ENCODE measurements at places on chromosomes 4 and X.
A peak's percentile ranks its signal among the peaks of the same experiment; 100 is the strongest.

DNA sequence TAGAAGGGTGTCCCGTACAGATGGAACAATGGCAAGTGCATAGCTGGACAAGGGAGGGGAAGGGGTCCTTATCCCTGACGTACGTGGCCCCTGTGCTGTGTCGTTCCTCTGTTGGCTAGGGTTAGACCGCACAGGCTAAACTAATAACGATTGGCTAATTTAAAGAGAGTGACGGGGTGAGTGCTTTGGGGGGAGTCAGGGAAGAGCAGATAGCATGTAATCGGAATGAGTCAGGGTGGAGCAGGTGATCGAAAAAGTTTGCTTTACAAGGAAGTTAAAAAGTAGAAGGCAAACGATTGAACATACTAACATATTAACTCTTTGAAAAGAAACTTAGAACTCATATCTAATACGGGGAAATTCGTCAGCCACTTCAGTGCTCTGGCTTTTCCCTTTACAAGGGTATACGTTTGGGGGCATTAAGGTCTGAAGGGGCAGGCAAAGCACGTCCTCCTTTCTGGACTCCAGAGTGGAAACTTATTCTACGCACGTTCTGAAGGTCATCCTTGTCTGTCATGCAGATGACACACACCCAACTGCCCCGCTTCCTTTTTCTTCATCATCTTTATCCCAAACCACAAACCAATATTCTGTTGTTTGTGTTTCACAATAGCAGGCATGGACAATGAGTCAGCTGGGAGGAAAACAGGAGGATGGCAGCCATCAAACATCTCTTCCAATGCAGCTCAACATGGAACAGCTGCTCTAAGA is 10.2 kb upstream of the CRLF2 start:
- no peak for DNase-seq

GRCh38 chr4:169337510-169337909 is 66.8 kb upstream of the SH3RF1 start:
- no peak for DNase-seq

DNA sequence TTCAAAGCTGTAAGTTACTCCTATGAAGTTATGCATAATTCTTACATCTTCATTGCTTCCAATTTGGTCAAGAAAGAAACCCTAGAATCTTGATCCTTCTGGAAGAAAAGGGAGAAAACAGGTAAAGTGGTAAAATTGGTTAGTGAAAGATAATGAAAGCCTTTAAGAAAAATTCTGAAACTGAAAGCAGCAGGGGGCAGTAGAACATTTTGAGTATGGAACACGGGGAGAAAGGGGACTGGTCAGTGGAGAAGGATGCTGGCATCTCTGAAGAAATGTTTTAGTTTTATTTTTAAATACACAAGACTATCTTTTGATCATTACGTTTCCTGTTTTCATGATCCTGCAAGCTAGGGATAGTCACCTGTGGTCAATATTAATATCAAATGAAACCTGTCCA is 54.3 kb downstream of the SLIT2 start:
- DNase-seq: peak; percentile 22

GRCh38 chrX:96889726-96890125 is 6.0 kb downstream of the RPA4 start:
- no peak for DNase-seq

DNA sequence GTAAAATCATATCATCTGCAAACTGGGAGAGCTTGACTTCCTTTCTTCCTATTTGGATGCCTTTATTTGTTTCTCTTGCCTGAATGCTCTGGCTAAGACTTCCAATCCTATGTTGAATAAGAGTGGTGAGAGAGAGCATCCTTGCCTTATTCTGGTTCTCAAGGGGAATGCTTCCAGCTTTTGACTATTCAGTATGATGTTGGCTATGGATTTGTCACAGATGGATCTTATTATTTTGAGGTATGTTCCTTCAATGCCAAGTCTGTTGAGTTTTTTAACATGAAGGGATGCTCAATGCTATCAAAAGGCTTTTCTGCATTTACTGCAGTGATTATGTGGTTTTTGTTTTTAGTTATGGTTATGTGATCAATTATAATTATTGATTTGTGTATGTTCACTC is 2144.6 kb upstream of the TENM3 start:
- DNase-seq: no peak

Data from NCI-H1417 treated with DMSO at 0.1 percent for 48 hours (cell line).